NK-92 treated with Interleukin-12 subunit alpha and Interleukin-12 subunit beta, amount 100 ng/mL, for 24 hours (cell line): ENCODE measurements at places on chromosomes 2 and 18.
A peak's percentile ranks its signal among the peaks of the same experiment; 100 is the strongest.

DNA sequence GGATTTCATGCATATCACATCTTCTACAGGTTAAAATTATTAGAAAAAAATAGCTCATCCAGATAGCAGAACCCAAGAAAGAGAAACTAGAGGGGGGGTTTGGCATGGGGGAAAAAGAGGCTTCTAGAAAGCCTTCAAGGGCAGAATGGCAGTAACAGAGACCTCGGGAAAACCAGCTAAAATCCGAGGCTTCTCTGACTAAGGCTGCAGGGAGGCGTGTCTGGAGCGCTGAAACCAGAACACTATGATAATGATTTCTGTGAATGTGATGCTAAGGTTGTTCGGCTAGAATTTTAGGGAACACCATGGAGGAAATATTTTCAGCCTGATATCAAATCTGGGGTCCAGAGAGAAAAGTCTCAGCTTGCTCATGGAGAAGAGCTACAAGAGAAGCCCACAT lies 73.0 kb downstream of the ATP8B1 start:
- no peak for DNase-seq

DNA sequence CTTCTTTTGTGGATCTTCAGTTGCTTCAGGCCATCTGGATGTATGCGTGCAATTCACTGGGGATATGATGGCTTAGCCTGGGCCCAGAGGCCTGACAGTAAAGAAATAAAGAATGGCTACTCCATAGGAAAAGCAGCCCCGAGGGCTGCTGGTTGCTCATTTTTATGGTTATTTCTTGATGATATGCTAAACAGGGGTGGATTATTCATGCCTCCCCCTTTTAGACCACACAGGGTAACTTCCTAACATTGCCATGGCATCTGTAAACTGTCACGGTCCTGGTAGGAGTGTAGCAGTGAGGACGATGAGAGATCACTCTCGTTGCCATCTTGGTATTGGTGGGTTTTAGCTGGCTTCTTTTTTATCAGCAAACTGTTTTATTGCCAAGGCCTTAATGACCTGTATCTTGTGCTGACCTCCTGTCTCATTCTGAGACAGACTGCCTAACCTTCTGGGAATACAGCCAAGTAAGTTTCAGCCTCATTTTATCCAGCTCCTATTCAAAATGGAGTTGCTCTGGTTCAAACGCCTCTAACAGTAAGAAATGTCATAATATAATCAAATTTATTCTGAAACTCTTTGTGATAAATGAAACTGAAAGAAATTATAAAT lies 60.5 kb downstream of the DSEL start:
- no peak for DNase-seq

DNA sequence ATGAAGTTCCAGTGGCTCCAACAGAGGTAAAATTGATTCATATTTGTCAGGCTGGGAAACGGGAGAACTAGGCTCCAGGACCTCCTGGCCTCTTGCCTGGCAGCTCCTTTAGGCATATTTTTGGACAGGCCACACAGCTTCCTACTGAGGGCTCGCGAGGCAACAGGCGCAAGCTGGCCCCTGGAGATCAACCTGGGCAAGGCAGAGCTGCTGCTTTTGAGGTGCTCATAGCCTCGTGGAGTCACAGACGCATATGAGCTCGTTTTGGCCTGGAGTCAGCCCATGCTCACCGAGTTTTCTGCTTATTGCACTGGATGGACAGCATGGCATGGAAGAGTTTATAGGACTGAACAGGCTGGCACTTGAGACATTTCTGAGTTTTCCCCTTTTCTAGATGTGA lies 97.7 kb downstream of the CAPN13 start:
- DNase-seq, result no peak

GRCh38 chr2:203734276-203734983 lies 28.0 kb downstream of the CD28 start:
- no peak for DNase-seq

DNA sequence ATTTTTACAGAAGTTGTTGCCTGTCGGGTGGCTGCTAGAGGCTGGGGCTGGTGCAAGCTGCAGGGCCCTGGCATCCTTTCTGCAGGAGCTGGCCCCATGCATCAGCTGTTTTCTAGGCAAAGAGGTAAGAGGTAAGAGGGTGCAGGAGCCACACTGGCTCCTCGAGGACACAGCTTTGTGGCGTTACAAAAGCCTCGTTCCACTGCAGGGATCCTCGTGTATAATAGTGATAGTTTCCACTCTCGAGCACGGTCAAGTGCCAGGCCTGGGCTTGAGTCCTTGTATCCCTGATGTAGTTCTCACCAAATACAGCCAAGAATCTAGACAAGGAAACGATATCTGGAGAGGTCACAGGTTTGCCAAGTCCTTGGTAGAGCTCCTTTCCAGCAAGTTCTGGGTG lies 33.2 kb upstream of the FHOD3 start:
- no peak for DNase-seq

GRCh38 chr18:74392323-74392722 lies 64.8 kb downstream of the DIPK1C start:
- DNase-seq, result no peak

- no peak for DNase-seq
Measured at GRCh38 chr18:75089748-75090327, 119.1 kb downstream of the PTGR3 start.

- DNase-seq, result no peak
Measured at GRCh38 chr2:176833671-176834070, 378.9 kb upstream of the HNRNPA3 start.

DNA sequence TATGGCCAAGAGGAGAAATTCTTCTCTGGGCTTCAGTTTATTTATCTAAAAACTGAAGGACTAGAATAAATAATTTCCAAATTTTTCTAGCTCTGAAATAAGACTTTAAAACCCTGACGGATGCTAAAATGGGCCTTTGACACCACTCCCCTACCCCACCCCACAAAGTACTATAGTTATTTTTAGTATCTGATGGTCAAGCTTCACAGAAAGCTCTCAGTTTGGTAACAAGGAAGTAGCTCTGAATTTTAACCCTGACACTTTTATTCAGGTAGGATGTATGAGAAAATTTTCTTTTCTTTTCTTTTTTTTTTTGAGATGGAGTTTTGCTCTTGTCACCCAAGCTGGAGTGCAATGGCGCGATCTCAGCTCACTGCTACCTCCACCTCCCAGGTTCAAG lies 2.4 kb downstream of the RBKS start:
- no peak for DNase-seq

DNA sequence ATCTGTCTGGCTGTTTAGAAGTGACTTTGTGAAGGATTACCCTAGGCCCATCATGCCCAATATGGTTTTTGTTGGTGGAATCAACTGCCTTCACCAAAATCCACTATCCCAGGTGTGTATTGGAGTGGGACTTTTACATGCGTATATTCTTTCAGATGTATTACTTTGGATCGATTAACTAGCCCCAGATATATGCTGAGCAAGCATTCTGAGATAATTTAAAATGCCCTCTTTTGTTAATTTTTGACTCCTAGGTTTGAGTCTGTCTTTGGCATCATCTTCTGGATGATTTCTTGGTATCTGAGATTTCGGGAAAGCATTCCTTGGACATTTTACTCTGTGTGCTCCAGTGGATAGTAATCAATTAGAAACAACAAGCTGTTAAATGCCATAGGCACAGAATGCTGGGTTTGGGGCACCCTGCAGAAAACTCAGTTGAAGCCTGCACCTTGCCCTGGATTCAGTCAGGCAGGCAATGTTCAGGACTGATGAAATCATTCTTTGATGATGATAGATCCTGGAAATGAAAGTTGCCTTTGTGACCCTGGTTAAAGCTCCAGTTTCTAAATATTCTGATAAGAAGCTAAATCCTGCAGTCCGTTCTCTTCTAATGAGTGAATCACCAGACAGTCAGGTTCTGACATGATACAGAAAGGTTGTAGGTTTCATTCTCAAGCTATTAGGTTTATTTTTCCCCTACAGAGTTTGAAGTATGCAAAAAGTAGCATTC lies 1.1 kb downstream of the UGT1A1 start:
- DNase-seq, result no peak

DNA sequence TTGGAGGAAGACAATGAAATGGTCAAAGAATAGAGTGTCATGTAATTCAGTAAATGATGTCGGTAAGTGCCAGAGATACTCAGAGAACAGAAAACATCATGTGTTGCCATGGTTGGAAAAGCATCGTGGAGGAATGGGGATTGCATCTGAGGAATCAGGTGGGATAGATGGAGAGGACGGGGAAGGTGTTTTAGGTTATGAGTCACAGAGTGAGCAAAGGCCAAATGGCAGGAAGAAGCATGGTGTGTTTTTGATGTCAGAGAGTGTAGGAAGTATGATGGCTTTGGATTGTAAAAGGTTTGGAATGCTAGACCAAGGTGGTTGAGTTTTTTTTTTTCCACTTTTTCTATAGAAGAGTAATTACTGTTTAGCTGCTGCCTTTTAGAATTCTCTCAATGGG lies 27.5 kb upstream of the CD28 start:
- no peak for DNase-seq

- DNase-seq, result no peak
Measured at GRCh38 chr2:72089537-72089936, 58.1 kb downstream of the CYP26B1 start.

GRCh38 chr2:12288048-12288447 lies 428.7 kb upstream of the TRIB2 start:
- no peak for DNase-seq

- DNase-seq, result no peak
Measured at GRCh38 chr2:108115868-108116267, 123.9 kb upstream of the SULT1C3 start.

DNA sequence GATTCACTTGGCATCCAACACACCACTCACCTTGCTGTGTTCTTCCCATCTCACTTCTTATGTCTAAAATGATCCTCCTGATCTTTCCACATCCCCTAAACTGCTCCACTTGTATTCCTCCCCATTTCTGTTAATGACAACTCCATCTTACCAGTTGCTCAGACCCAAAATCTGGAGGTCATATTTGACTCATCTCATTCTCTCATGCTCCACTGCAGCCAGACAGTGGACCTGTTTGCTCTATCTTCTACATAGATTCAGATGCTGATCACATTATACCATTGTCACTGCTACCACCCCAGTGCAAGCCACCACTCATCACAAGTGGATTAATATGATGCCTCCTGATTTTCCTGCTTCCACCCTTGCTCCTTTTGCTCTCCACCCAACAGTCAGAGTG lies 7.9 kb upstream of the NABP1 start:
- no peak for DNase-seq

- DNase-seq, result no peak
Measured at GRCh38 chr2:149363958-149364357, 33.6 kb downstream of the LYPD6 start.

DNA sequence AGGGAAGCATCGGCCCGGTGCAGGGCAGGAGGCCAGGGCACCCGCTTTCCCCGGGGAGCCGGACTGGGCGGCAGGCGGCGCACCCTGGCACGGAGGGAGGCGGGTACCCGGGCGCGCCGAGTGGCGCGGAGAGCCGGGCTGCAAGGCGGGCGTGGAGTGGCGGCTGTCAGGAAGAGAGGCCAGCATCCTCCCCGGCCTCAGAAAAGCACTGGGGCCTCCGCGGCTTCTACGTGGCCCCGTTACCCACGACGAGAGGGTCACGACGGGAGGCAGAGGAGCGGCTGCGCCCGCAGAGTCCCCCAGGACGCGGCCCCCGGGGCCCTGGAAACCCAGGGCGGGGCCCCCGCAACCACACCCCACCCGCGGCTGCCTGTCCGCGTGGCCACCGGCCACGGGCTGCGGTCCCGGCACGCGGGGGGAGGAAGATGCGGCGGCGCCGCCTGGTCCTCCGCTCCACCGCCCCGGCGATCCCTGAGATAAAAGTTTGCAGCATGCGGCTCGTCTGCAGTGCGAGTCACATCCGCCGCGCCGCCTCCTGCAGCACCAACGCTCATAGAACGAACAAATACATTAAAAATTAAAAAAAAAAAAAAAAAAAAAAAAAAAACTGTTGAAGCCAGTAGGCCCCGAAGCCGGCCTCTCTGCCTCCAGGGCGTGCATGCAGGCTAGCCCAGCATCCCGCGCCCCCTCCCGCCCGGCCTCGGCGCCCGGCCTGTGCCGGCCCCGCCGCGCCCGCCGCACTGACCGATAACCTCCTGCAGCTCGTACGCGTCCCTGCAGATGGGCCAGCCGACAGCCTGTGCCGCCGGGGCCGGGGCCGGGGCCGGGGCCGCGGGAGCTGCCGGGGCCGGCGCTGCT lies 683 bp downstream of the STK39 start:
- peak; percentile 79 for DNase-seq

DNA sequence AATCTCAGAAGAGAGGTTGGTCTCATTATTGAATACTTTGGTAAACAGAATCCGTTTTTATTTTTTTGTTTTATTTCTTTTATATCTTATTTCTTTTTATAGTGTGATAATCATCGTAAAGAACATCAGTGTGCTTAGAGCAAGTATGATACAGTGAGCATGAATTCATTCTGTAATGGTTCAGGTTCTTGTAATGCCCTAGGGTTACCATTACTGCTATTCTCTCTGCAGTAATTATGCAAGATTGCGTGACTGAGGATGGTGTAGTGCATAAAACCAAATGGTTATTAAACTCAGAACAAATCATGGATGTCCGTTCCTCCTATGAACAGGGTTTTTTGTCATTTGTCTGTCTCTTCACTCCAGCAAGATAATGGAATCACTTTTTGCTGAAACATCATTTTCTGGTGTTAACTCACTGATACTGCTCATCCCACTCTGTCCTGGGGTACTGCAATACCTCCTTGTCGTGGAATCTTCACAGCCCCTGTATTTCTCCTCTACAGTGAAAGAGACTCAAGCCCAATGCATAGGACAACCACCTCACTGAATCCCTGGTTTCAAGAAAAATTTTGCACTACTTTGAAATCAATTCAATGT lies 274.8 kb upstream of the ST6GAL2 start:
- no peak for DNase-seq

GRCh38 chr18:50656396-50656795 lies 96.5 kb downstream of the MAPK4 start:
- no peak for DNase-seq

DNA sequence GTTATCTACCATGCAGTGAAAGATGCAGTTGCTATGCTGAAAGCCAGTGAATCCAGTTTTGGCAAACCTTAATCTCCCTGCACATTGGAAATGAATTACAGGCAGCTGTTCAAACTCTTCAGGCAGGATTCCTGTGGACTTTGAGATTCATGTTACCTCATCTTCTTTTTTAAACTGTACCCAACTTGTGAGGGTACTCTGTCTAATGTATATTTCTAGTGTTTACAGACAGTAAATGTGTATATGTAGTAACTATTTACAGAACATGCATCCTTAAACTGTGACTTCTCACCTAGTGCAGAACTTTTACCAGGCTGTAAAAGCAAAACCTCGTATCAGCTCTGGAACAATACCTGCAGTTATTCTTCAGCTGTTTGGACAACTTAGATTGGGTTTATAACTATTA lies 50.9 kb downstream of the KDM3A start:
- DNase-seq, result no peak

GRCh38 chr2:200367155-200367554 lies 60.7 kb downstream of the SPATS2L start:
- no peak for DNase-seq

DNA sequence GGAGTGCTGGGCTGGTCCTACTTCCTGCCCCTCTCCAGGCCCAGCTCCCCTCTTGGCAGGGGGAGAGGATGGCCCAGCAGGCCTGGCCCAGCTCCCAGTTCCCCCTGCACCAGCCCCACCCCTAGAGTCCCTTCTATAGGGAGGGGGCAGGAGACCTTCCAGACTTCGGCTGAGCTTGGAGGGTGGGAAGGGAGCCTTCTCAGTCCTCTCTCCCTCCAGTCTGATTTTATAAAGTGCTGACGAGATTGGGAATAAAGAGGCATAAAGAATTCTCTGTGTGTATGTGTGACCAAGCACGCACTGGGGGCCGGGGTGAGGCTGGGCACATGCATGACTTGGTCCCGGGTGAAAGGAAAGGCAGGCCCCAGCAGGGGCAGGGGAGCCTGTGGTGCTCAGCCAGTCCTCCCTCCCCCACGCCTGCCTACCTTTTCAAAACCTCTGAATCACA lies 5.1 kb downstream of the CHPF start:
- DNase-seq, result no peak
